ENCODE measurements at places on chromosomes 6 and 20.

DNA sequence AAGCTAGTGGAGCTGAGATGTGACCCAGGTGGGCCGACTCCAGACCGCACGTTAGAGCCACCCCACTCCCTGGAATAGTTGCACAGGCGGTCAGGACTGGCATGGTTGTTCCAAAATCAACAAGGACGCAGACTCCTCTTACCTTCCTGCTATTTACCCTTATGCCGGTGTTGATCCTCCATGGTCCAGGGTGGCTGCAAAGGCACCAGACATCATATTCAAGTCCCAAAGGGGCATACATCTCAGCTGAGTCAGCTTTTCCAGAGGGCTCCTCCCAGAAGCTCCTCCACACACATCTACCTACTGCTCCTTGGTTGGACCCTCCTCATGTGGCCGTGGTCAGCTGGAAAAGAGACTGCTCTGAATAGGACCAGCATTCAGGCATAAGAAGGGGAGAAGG, 112.2 kb downstream of the SYCP2 start:
- no peak for DNase-seq

DNA sequence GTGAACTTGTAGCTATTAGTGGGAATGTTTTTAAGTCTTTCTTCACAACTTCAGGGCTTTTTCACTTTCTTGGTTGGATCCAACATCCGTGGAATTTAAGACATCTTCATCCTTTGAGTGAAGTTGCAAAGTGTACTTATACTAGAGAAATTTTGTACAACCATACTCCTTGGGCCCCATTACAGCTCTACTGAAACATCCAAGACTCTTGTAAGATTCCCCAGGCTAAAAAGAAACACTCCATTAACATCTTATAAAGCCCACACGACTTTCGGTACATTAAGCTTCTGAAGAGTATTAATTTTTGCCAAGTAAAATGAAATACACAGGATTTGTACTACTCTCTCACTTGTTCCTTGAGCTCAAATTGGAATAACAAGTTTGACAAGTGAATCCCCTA, 5.4 kb downstream of the PCNA start:
- DNase-seq: no peak

DNA sequence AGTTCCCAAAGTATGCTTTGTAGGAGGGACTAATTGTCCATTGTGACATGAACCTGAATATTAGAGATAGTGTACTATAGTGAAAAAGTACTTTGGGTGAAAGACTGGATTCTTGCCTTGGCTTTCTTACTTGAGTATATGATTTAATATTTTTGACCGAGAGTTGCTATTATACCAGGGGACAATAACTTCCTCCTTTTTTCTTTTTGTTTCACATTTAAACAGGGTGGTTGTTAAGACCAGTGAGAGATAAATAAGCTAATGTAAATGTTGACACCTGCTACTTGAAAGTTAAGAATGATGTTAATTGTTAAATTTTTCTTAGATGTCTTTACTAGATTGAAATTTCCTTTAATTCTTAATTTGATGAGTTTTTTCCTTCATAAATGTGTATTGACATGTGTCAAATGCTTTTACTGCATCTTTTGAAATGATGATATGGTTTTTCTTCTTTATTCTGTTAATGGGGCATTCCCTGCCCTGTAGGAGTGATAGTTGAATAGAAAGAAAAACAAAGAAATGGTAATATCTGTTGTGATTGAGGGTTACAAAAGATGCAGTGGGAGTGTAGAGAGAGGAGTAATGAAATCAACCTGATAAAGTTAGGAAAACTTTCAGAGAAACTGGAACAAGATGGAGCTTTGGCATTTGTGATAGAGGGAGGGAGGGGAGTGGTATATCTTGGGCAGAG, 48.4 kb downstream of the ZFAND3 start:
- DNase-seq: no peak

DNA sequence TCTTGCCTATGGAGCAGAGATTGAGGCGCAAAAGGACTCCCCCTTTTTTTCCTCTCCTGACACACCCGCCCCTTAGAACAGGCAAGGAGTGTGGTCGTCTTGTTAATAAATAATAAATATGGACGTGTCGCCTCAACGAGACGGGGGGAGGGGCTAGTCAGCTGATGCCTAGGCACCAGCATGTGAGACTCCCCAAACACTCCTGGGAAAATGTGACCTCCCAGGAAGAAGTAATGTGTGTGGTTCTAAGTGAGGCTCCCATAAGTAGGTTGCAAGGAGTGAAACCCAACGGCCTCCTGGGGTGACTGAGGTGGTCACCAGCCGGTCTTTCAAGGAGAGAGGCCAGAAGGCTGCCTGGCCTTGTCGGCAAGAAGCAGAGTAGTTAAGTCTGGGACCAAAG, 1.1 kb upstream of the FAXC start:
- peak; percentile 26 for DNase-seq

GRCh38 chr6:119210596-119210995, 132.1 kb upstream of the FAM184A start:
- no peak for DNase-seq

- peak; percentile 50 for DNase-seq
These were observed 662 bp downstream of the ZNF343 start for GRCh38 chr20:2507875-2508630.

DNA sequence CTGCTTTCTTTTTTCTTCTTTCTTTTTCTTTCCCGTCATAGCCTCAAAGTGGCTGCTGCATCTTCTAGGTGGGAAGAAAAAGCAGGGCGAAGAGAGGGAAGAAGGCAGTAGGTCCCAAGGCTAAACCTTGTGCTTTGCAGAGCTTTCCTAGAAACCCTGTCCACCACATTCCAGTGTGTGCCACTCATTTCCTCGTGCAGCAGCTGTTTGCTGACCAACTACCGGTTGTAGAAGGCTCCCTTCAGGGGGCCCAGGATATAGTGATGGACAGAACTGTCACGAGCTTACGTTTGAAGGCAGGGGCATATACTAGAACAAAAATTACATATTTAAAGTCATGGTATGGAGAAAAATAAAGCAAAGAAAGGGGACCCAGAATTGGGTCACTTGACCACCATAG, 103.0 kb downstream of the SASH1 start:
- DNase-seq: no peak

DNA sequence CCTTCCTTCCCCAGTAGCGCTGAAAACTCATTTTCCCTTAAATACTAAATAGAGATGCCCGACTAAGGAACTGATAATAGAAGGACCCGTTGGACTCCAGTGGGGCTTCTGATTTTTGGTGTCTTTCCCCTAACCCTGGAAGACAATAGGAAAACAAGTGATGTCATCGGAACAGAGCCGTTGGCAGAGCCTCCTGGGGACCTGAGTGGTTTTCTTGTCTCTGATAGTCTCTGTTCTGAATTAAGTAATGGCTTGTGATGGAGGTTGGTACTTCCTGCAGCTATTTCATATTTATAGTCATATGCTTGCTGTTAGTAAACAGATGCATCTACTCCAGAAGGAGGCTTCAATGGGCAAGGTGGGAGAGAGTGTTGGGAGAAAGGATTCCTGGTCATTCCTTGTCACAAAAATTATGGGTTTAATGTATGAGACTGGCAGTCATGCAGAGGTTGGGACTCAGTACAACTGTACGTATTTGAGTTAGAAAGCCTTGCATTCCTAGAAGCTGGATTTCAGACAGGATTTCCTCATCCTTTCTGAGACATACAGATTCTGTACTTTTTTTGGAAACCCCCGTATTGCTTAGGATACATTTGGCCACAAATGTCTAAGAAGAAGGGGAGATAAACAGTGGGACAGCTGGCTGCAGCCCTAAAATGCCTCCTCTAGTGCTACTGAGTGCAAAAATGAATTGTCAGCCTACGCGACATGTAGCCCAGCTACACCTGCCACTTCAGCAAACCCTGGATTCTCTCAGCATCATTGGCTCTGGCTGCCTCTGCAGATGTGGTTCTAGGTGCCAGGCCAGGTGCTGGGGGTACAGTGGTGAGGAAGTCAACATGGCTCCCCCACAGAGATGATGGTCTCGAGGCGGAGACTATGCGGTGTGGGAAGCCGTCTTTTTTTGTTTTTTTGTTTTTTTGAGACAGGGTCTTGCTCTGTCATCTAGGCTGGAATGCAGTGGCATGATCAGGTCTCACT, 38.1 kb downstream of the CDS2 start:
- DNase-seq: no peak

DNA sequence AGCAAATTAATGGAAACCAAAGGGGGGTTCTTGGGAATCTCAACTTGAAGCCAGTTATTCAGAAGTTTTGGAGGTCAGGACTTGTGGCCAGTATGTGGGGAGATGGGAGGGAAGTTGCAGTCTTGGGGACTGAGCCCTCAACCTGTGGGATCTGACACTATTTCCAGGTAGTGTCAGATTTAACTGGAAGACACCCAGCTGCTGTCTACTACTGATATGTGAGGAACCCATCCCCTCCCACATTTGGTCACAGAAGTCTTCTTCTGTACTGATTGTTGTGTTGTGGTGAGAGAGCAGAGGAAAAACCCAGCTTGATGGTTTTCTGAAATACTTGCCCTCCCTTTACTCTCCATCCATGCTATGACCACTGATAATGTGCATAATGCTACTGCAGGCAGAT, 134.0 kb downstream of the QRSL1 start:
- DNase-seq: no peak

DNA sequence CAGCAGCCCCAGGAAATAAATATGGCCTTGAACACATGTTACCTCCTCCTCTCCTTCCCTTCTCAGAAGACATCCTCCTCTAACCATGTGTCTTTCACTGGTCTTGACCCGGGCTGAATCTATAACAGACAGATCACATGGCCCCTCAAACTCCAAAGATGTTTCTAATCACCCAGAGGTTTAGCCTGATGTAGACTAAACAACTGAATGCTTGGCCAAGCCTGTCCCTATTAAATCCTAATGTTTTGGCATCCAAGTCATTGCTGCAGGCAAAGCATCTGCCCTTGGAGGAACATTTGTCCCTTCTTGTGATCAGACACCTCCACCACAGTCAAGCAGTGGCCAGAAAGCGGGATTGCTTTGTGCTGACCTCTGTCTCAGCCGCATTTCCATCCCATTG, 65.5 kb downstream of the ANKRD60 start:
- DNase-seq: no peak

DNA sequence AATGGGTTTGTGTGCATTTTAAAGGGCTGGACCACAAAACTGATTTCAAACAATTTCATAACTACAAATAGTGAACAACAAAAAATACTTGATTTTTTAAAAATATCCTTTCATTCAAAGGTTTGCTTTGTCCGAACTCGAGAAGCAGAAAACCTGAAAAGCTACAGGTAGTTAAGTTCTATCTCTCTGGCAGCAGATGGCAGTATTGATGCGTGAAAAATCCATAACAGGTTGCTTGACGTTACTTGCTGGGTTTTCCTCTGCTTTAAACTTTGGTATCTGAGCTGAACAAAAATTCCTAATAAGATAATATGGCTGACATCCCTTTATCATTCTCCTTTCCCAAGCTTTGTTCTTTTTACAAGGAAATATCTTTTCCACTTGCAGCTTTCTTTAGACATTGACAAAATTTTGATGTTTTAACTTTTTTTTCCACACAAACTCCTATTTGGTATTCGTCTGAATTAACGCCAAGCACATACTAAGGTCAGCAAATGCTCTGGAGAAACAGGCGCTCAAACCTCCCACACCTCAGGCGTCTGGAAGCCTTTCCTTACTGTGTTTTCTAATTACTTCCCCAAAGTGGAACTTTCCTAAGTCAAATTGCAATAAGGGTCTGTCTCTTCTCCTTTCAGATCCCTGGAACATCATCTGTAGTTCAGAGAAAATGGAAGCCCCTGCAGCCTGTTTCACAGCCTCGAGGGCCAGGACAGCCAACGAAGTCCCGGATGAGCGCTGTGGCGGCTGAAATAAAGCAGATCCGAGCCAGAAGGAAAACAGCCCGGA, 50.3 kb upstream of the GFRAL start:
- peak; percentile 41 for DNase-seq

DNA sequence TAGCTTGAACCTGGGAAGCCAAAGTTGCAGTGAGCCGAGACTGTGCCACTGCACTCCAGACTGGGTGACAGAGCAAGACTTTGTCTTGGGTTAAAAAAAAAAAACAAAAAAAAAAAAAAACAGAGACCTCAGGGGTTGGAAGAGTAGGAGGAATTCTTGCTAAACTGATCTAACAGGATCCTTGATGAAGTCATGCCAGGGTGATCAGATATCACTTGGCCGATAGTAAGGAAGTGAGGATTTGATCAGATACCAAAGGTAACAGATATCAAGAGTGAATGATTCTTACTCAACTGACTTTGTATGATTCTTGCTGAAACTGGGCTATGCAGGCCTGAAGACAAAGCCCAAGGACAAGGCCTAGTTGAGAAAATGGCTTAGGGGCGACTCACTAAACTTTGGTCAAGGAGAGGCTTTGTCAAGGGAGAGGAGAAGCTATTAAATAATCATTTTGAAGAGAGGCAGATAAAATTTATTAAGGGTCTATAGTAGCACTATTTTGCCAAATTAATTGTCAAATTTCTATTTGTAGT, 624.7 kb downstream of the UTRN start:
- DNase-seq: no peak

GRCh38 chr6:168045141-168045691, 33.8 kb downstream of the FRMD1 start:
- no peak for DNase-seq

GRCh38 chr6:119449331-119450156, 100.0 kb upstream of the MAN1A1 start:
- DNase-seq: peak; percentile 49

GRCh38 chr20:33370291-33370690, 31.0 kb downstream of the CDK5RAP1 start:
- DNase-seq: peak; percentile 8

GRCh38 chr6:140670021-140670420, 1295.6 kb upstream of the CITED2 start:
- no peak for DNase-seq

- peak; percentile 90 for DNase-seq
These were observed 2.0 kb upstream of the DCDC2 start for GRCh38 chr6:24359640-24360454.

- no peak for DNase-seq
These were observed 63.0 kb downstream of the ARID1B start for GRCh38 chr6:156840136-156840535.

DNA sequence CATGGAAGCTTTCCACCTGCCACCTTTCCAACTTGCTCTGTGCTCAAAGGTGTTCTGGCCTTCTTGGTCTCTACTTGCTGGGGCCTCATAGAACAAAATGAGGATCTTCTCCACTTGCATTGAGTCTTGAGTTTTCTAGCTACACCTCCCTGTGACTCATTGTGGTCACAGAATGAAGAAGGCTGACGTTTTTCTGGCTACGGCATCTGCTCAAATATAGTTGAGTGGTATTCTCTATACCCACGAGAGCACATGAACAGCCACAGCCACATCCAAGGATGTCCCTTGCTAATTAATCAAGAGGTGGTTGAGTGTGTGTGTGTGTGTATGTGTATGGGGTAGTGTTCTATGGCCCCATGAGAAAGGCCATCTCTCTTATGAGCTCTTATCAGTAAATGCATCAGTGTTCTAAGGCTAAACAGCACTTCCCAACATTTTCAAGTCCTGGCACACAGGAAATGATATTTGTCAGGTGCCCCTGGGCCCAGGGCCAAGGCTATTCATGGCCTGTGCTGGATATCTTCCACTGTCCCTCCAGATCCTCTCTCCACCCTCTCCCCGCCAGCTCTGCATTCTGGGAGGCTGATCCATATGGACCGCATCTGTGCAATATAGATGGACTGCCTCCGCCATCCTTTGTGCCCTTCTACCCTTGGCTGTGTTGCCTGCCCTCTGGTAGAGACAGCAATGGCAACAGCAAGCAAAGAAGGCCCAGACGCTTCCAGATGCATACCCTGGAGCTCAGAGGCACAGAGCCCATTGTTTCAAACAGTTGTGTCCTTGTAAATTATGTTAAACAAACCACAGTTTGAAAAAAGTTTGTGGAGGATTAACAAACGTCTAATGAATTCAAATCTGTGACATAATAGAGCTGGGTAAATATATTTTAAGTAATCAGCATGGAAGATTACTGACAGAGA, 150.2 kb downstream of the LRFN2 start:
- no peak for DNase-seq
